CD4-positive, alpha-beta T cell treated with Interleukin-10 for 1 hour (primary cell): ENCODE measurements at places on chromosomes 5 and 9.

- DNase-seq: no peak
Measured at GRCh38 chr5:94103514-94104245, 362.3 kb upstream of the POU5F2 start.

- DNase-seq: no peak
Measured at GRCh38 chr9:14438232-14439021, 124.5 kb upstream of the NFIB start.

GRCh38 chr9:109967651-109968642 is 187.9 kb downstream of the PALM2AKAP2 start:
- DNase-seq: peak; percentile 48

DNA sequence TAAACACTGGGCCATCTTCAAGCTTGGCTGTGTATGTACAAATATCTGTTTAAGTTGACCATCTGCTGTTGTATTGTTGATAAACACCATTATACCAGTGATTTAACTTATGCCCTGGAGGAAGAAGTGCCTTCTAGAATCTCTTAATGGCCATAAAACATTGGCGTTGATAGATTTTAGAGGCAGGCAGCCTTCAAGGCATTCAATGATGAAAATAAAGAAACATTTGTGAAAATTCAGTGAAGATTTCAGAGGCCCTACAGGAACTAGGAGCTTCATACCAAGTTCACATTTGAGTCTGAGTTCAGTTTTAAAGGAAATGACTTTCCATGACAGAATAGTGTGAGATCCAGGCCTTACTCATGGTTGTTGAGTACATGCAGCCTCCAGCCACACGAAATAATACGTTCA is 52.2 kb downstream of the MAP1B start:
- no peak for DNase-seq

- peak; percentile 31 for DNase-seq
Measured at GRCh38 chr5:68285075-68285840, 69.7 kb downstream of the PIK3R1 start.

DNA sequence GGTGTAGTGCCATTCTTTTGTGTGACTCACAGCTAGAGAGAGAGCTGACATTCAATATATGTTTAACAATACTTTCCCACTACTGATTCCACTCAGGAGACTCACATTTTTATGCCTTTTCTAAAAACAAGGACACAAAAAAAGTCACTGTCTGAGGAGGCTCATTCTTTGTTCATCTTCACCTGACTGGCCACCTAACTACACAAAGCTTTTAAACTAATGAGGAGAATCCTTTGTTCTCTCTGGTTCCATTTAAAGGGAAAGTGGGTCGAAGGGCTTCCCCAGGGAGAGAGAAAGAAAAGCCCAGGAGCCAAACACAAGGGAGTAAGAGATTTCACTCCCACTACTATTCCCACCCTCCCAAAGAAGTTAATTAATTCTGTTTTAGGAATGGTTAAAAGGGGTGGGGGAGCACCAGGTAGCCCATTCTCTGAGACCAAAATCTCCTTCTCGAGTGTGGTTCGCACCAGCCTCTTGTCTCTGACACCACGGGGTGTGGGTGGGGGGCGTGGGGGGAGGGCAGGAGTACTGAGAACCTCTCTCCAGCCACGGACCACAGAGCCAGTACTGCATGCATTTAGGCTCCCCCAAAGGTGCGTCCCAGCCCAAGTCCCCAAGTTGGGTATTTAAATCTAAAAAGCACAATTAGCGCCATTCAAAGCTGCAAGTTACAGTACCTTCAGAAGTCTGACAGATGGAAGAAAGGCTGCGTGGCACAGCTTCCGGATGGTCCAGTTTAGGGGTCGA is 747 bp downstream of the TRPM3 start:
- no peak for DNase-seq

- DNase-seq: no peak
Measured at GRCh38 chr5:60489377-60489776, 210.6 kb downstream of the DEPDC1B start.

DNA sequence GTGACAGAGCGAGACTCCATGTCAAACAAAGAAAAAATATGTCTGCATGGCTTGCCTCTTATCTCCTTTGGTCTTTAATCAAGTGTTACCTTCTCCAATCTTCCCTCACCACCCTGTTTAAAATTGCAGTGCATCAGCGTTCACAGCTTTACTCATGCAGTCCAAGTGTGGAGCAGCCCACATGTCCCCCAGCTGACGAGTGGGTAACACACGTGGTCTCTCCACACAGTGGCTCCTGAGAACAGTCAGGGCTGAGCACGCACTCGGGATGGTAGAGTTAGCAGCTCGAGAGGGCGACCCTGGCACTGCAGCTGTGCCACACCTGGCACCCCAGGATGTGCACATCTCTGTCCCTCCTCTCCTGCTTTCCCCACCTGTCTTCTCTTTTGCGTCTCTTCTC is 25.9 kb upstream of the CFAP157 start:
- DNase-seq: no peak

DNA sequence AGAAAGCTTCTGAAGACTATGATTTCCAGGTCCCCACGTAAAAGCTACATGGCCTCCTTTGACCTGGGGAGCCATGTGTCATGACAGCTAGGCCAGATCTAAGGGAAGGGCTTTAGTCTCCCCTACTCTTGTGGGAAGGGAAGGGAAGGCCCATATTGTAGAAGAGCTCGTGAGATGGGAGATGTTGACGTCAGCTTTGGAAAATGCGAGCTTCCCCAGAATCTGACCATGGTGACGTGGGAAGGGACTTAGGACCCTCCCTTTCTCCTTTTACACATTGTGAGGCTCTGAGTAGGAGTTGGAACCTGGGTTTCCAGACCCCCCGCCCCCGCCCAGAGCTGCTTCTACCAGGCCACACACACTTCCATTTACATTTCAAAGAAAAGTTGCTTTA is 165.5 kb downstream of the SYK start:
- DNase-seq: no peak

- no peak for DNase-seq
Measured at GRCh38 chr5:171633776-171634470, 151.7 kb upstream of the SMIM23 start.

GRCh38 chr5:126376443-126376842 is 46.8 kb upstream of the GRAMD2B start:
- no peak for DNase-seq

DNA sequence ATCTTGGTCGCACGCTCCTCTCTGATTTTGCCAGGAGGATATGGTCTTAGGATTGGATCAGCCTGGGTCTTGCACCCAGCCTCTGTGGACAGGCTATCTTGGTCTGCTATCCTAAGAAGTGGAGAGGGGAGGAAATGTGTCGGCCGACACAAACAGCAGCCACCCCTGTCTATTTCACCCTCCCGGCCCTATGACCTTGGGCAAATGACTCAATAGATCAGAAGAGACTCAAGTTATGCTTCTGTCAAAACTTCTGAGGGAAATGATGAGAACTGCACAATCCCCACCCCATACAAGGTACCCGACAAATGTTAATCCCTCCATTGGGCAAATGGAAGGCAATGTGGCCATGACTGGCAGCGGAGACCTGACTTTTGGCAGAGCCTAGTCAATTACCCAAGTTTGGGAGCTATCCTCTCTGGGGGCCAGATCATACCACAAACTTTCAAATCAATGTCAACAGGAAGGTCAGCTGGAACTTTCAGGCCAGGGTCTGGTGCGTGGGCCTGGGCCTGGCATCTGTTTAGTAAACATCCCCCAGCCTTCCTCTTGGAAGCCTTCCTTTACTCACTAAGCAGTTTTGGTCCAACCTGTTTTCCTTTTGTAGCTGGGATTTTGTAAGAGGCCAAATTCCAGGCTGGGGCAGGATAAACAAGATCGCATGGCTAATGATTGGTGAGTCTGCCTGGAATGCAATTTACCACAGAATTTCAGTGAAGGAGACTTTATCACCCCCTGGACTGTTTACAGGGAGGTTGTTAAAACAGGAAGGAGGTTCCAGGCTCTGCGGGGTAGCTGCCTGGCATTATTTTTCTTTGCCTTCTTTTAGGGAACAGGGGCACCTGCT is 64.2 kb upstream of the CPEB4 start:
- DNase-seq: no peak

- no peak for DNase-seq
Measured at GRCh38 chr5:169656125-169656901, 19.2 kb downstream of the DOCK2 start.

GRCh38 chr9:134030821-134031470 is 5.7 kb downstream of the BRD3OS start:
- DNase-seq: no peak

- DNase-seq: peak; percentile 26
Measured at GRCh38 chr9:34179213-34180136, 632 bp downstream of the UBAP1 start.

- no peak for DNase-seq
Measured at GRCh38 chr5:100827481-100827889, 75.6 kb downstream of the ST8SIA4 start.

DNA sequence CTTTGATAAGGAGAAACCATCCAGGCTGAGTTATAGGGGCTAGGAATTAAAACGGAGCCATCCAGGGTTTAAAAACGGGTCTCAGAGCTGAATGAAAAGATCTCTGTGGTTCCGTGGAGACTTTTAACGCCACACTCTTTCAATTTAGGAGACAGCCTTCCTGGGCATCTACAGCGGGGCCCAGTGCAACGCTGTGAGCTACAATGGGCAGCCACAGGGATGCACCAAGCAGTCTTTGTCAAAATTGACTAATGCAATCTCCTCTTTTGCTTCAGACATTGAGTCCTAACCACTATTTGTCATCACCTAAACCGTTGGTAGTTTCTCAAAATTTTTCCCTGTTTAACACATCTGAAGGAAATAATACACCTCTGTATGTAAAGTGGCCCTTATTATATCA is 96.6 kb upstream of the ABCA1 start:
- no peak for DNase-seq

GRCh38 chr5:50963971-50964745 is 297.7 kb downstream of the PARP8 start:
- DNase-seq: no peak

DNA sequence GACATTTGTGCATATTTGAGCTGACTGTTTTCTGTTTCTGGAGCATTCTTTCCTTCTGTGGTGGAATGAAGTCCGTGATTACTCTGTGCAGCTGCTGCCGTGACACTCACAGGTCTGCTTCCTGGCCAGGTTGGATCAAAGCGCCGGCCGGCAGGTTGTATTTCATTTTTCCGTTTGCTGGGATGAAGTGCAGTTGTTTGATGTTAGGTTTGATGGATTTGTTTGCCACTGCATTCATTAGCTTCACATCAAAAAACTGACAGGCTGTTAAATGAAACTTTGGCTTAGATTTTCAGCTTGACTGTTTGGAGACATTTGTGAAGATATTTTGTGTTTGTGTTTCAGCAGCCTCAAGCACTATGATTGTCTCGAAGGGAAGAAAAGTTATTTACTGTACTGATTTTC is 140.1 kb downstream of the KDM4C start:
- no peak for DNase-seq

- no peak for DNase-seq
Measured at GRCh38 chr5:129631961-129632360, 115.9 kb upstream of the MINAR2 start.

GRCh38 chr9:121778252-121779225 is 127.1 kb downstream of the DAB2IP start:
- no peak for DNase-seq

GRCh38 chr5:14676320-14676719 is 11.8 kb downstream of the OTULIN start:
- DNase-seq: peak; percentile 26

DNA sequence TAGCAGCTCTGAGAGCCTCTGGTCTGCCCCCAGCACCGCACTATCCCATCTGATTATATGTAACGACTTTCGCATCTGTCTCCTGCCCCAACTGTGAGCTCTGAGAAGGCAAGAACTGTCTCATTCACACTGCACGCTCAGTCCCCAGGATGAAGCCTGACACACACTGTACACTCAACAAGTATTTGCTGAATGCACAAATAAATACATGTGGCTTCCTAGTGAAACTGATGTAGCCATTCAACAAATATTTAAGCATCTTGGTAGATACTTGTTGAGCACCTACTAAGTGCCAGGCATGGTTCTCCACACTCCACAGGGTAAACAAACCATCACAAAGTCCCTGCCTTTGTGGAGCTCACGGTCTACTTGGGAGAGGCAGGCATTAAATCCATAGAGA is 34.6 kb upstream of the PTGS1 start:
- DNase-seq: no peak

DNA sequence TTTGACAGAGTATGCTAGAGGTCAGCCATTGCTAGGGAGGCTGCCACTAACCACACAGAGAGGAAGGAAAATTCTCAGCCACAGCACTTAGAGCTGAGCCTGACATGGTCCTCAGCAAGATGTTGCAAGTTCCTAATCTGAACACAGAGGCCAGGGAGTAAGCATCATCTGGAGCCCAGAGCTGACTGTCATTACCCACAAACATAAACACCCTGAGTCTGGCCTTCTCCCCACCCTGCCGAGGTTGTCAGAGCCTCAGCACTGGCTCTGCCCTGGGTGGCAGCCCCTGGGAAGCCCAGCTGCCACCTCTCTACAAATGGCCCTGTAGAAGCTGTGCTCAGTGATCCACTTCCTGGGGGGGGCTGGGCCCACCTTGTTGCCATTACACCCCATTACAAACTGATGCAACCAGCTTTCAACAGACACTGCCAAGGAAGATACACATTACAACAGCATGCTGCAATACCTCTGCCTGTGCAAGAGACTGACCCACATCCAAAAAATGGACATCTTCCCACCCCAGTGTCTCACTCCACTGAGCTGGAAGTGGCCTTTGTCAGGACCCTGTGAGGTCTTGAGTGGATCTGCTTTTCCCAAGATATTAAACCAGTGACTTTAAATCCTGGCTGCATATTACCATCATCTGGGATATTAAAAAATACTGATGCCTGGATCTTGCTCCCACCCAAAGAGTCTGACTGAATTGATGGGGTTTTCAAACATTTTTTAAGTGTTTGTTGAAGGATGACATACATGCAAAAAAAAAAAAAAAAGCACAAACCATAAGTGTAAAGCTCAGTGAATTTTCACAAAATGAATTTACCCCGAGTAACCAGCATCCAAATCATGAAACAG is 33.0 kb downstream of the IRF1 start:
- peak; percentile 65 for DNase-seq

DNA sequence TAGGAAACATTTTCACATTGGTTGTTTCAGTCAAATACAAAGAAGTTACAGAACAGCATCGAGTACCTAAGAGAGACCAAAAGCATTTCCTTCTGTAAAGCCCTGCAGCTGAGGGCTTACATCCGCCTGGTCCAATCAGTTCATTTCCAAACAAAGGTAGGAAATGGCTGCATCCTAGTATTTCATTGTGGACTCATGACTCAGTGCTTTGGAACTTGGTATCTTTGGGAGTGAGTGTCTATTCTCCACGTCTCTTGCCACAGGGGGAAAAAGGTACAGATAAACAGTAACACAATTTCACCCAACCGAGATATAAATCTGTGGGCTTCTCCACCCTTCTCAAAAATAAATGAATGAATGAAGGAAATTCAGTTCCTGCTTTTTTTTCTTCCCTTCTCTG is 75.4 kb downstream of the NFIB start:
- no peak for DNase-seq

DNA sequence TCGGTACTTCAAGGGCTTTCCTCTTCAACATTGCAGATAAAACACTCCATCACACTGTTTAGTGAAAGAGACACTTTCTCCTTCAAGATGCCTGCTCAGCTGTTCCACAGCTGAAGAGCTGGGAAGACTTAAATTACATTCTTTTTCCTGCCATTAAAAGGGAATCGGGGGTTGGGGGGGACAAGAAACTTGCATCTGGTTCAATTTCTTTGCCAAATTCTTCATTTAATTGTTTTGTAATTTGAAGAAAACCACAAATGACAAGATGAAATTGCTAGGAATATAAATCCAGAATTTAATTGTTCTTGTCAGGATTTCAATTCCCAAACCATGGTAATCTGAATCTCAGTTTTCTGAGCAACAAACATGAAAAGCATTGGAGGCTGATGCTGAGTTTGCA is 478.3 kb downstream of the EBF1 start:
- DNase-seq: no peak

GRCh38 chr9:129596541-129597331 is 24.2 kb downstream of the C9orf50 start:
- no peak for DNase-seq
